ENCODE measurements at places on chromosomes 6 and 20.

DNA sequence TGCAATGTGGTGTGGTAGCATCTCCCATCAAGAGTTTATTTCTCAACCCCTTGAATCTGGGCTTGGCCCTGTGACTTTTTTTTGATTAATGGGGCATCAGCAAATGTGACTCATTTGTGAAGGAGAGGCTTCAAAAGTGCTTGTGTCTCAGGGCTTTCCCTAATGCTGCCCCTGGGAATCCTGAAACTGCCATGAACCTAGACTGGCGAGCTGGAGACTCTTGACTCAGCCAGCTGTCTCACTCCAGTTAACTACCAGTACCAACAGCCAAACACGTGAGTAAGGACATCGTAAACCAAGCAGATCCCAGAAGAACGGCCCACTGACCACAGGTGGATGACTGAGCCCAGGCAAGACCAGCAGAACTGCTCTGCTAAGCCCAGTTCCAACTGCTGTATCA lies 72.8 kb upstream of the ADTRP start:
- no peak for DNase-seq

DNA sequence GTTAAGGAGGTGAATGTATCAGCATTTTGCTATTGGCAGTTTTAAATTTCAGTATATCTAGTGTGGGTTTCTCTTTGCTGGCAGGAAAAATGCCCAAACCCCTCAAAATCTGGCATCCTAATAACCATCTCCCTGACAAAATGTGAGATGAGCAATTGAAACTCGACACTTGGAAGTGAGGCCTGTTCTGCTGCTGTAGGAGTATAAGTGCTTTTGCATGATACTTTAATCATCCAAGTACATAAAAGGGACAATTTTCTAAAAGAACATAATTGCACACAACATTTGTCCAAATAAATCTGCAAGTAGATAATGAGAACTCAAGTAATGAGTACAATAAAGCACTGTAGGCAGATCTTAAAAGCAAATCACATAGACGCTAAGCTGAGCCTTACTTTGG lies 36.5 kb downstream of the LAMP5 start:
- no peak for DNase-seq

- no peak for DNase-seq
Observed at GRCh38 chr6:107561306-107561705, 71.4 kb downstream of the SOBP start.

DNA sequence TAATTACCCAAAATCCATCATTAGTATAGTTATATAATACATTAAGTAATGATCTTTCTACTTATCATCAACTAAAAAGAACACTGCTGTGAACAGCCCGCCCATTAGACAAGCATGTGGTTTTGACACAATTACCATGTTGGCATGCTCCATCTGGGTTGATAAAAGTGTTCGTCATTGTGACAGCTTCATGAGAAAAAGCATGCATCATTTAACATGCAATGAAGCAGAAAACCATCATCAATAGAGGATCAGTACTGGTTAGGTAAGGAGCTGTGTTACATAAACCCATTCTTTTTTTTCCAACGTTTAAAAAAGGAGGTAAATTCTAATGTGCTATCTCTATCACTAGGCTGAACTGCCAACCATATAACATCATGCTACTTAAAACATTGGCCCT lies 101.9 kb downstream of the EPB41L2 start:
- no peak for DNase-seq

GRCh38 chr6:31775184-31775583 lies 1.9 kb downstream of the VWA7 start:
- no peak for DNase-seq

DNA sequence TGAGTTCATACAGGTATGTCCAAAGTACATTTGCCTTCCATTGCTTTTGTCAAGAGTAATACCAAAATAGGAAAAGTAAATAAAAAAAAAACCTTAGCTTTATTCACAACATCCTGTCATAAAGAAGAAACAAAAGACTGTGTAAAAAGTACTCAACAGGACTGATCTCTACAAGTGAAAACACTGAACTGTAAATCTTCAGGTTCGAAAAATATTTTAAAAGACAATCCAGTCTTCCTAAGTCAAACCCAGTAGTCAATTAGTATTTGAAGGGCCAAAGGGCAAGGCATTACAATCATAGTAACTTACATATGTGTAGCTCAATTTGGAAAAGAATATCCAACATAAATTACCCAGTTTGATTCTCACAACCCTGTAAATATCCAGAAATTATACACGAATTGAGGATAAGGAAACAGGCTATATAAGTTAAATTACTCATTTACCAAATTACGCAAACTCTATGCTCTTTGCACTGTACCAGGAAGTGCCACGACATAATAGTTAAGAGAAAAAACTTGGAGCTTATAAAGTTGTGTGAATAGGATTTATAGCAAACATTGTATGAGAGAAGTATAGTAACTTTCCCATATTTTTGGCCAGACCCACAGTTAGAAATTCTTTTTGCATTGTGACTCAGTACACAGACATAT lies 21.2 kb downstream of the PTPRK start:
- no peak for DNase-seq

GRCh38 chr6:45422503-45423110 lies 44.9 kb upstream of the SUPT3H start:
- peak; percentile 48 for DNase-seq

- DNase-seq: no peak
Observed at GRCh38 chr20:41180599-41181333, 43.4 kb downstream of the PLCG1 start.
